ENCODE measurements at places on chromosomes 3 and 15.

- DNase-seq = no peak
Measured at GRCh38 chr15:88395872-88396781, 71.1 kb downstream of the MRPL46 start.

- DNase-seq = peak; percentile 8
Measured at GRCh38 chr3:126472277-126473006, 3.2 kb downstream of the ZXDC start.

GRCh38 chr15:62067448-62068044 is 769 bp downstream of the C2CD4A start:
- DNase-seq = no peak

- DNase-seq = no peak
Measured at GRCh38 chr3:13857702-13858380, 22.0 kb downstream of the WNT7A start.

DNA sequence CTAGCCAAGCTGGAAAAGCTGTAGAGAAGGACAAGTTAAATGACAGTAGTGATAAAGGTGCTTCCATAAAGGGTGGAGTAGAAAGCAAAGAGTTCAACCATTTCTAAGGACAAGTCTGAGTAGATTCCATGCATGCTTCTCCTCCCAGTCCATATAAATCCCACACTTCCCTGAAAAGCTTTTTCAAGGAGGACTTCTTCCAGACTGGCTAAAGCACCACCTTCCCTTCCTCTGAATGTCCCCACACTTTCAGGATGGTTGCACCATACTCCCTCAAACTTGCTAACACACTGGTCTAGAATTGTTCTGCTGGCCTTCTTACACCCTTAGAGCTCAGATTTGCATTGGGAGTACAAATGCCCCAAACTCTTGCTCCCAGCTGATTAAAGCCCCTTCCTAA is 40.9 kb downstream of the FBN1 start:
- no peak for DNase-seq

DNA sequence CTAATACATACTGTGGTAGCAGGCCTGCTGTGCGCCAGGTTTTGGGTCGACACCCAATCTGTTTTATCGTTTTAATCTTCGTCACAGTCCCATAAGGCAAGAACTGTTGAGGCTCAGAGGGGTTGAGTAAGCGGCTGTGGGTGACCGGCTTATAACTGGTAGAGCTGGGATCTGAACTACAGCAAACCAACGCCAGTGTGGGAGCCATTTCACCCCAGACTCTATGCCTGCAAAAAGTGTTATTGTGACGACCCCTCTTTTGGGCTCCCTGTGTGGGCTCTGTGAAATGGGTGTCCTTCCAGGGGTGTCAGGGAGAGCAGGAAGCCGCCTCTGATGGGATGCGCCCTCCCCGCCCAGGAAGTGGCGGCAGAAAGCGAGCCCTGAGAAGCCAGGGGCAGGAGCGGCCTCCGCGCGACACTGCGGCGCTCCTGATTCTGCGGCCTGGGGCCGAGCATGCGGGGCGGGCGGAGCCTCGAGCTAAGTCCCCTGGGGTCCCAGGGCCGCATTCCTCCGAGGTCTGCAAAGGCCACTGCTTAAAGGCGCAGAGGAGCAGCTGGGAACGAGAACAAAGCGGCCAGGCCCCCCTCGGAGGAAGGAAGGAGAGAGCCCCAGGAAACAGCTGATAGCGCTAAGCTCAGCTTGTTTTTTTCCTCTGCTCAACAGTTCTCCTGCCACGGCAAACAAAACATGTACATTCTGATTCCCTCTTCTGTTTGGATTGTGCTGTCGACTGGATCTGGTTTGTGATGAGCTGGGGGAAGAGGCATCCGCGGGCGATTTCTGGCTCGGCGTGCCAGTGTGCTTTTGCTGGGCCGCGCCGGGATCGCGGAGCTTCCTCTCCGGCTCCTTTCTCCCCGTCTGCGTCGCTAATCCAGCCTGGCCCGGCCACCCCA is 33.9 kb downstream of the GRK7 start:
- DNase-seq = no peak

DNA sequence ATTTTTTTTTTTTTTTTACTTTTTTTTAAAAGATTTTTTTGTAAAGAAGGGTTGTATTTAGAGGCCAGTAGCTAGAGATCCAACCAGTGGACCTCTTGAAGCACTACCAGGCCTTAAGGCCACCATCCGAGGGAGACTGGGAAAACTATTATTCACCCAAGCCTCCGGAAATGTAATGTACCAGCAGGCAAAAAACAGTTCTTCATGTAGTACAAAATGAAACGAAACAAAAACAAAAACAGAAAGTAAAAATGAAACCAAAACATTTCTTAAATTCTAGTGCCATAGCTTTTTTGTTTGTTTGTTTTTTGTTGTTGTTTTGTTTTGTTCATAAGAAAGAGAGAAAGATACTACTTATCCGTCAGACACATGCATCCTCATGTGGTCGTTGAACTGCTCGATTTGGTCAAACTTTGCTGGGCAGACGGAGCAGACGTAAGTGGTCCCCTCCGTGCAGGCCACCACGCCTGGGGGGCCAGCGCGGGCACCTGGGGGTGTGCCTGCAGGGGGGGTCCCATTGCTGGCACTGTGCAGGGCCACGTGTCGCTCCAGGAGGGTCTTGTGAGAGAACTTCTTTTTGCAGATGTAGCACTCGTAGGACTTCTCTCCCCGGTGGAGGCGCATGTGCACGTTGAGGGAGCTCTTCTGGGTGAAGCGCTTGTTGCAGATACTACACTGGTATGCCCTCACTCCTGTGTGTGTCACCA is 45.0 kb downstream of the TIGIT start:
- no peak for DNase-seq

DNA sequence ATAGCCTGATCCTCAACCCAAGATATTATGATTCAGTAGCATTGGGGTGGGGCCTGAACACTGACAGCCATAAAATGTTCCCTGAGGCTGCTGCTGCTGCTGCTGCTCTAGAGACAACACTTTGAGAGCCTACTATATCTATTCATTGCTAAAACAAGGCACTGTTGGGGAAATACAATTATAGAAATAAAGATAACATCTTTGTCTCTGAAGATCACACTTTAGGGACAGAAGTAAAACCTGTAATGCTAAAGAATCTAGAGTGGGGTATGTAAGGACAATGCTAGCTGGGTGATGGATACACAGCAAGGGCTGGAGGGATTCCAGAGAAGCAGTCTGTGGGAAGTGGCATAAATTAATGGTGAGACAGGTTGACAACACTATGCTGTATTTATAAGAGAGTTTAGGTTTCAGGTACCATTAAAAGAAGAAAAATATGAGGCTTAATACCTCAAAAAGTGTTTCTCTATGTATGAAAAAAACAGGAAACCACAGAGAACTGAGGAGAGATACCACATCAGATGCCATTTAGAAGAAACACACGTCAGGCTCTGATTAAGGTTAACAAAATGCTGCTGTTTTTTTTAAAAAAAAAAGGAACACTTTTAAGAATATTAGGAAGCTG is 115.9 kb downstream of the CBLB start:
- DNase-seq = no peak

GRCh38 chr3:110758208-110758607 is 313.4 kb upstream of the NECTIN3 start:
- DNase-seq = no peak

- DNase-seq = no peak
Measured at GRCh38 chr15:71581398-71581930, 228.9 kb upstream of the NR2E3 start.

DNA sequence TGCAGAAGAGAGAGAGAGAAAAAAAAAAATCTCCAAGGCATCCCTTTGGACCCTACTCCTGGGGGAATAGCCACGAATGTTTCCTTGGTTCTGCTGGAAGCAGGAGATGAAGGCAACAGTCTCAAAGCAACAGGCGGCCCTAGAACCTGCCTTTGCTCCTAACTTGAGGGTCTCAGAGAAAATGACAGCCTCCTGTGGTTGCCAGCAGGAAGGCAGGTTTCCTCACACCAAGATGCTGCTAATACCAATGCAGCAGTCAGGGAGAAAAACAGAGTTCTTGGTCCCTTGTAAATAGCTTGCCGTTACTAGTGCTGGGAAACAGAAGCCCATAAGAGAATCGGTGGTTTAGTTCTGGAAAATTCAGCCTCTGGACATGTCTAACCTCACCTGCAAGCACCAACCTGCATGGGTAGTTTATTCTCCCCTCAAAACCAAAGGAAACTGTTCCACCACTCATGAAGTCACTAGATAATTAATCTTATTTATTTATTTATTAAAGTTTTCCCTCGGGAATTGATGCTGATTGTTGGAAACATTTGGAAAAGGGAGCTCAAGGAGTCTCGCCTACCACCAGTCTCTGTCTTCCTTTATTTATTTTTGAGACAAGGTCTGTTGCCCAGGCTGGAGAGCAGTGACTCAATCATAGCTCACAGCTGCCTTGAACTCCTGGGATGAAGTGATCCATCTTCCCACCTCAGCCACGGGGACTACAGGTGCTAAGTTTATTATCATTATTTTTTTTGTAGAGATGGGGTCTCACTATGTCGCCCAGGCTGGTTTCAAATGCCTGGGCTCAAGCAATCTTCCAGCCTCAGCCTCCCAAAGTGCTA is 883 bp upstream of the FRMD4B start:
- DNase-seq = no peak

DNA sequence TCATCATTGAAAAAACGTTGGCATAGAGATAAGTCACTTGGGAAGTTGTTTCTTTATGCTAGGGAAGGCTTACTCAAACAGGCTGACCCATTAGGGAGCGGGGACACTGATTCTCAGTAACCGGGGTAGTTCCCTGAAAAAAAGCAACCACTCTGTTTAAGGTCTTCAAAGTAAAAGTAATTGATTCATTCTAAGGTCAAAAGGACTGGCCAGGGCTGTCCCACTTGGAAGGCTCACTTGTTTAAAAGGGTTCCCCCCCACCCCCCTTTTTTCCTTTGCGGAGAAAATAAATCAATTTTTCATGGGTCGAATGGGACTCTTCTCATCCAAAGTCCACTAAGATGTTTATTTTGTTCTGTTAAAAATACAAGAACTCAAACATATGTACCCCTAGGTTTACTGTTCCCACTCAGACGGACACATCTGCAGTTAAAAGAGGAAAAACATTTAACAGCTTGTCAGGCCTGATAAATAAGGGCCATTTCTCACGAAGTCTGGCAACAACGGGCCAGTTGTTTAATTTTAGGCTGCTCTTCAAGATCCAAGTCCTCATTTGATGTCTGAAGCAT is 53.0 kb downstream of the ARHGEF3 start:
- no peak for DNase-seq

GRCh38 chr3:197349368-197349767 is 51.0 kb upstream of the DLG1 start:
- DNase-seq = no peak

DNA sequence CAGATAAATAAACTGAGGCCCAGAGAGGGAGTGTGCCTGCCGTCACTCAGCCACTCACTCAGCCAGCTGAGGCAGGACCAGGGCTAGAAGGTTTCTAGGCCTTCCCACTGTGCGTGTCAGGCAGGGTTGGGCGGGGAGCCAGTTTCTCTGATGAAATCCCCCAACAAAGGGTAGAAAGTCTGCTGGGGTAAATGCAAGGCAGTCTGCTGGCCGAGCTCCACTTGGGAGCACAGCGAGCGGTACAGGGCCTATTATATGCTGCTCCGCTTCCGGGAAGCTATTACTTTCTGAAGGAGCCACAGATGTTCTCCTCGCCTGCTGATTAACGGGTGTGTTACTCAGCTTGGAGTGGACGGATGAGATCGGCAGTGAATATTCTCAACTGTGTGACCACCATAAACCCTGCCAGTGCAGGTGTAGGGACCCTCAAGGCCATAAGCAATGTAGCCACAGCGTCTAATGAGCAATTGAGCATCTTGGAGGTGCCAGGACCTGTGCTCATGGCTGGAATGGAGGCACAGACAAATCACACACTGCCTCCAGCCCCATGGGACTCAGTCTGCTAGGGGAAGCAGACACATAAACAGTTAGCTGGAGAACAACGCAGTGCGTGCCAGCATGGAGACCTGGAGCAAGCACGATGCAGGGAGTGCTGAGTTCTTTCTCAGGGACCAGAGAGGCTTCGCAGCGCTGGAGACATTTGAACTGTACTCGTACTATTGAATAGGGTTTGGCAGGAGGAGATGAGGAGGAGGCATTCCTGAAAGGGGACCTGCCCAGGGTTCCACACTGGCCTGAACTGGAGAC is 42.1 kb downstream of the CORO2B start:
- no peak for DNase-seq

DNA sequence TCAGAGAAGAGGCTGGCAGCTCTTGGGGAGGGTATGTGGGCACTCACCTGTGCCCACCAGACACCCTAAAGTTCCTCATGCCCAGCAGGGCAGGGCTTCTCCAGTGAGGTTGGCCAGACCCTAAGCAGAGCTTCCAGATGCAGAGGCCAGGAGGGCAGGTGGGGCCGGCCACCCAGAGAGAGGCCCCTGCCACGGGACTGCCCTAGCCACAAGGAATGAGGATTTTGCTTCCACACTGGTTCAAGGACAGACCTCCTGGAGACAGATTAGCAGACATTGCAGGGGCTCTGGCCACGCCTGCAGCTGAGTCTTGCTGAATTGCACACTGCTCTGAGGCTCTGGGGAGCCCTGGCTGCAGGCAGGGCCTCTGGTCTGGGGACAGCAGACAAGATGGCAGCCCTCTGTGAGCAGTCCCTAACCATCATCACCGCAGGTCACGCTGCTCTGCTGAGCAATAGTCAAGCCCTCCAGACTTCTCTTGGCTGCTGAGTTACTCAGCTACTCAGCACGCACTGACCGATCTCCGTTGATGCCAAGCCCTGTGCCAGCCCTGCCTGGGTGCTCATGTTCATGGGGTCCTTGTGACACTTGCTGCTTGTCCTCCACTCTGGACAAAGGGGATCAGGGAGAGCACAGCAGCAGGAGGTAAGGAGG is 117.4 kb upstream of the ABHD17C start:
- DNase-seq = no peak

GRCh38 chr3:45656575-45657363 is 32.4 kb upstream of the SACM1L start:
- peak; percentile 90 for DNase-seq

Data from amniotic stem cell (primary cell).